ENCODE measurements at places on chromosomes 1 and 21.

DNA sequence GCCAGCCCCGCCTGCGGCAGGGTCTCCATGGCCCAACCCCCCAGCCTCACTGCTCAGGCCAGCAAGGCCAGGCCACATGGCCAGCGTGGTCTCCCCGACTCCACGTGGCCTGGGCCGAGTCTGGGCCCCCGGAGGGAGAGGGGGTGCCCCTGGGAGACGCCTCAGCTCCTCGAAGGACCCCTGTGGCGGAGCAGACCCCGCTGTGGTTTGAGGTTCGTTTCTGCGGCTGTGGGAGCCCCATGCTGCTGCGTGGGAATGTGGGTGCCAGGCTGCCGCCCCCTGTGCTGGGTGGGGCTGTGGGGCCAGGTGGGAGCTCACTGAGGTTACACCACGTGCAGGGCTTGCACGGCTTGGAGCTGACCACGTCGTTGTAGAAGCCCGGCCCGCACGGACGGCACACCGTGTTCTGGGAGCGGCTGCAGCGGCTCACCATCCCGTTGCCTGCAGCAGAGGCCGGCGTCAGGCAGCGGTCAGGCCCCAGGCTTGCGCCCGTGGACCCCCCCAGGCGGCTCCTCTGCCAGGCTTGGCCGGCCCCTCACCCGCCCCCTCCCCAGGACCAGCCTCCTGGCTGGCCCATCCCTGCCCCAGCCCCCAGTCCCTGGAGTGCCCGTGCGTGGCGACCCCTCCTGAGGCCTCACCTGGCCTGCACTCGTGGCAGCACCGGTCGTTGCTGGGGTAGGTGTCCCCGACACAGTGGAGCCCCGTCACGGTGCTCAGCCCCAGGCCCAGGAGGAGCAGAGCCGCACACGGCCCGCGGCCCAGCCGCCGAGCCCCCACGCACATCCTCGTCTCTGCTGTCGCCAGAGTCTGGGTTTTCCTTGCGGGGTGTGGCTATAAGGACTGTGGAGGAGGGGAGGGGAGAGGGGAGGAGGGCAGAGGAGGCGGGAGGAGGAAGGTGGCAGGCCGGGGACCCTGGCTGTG, at the start of gene TNFRSF4:
TNFRSF4 (minus strand) TSS at position 809 of the 921 bp plus-strand sequence; CDS start at position 783, 26 bp downstream.
- peak; percentile 21 for DNase-seq

- DNase-seq, result no peak
Measured at GRCh38 chr21:36254106-36254941, 65.7 kb upstream of the MORC3 start.

DNA sequence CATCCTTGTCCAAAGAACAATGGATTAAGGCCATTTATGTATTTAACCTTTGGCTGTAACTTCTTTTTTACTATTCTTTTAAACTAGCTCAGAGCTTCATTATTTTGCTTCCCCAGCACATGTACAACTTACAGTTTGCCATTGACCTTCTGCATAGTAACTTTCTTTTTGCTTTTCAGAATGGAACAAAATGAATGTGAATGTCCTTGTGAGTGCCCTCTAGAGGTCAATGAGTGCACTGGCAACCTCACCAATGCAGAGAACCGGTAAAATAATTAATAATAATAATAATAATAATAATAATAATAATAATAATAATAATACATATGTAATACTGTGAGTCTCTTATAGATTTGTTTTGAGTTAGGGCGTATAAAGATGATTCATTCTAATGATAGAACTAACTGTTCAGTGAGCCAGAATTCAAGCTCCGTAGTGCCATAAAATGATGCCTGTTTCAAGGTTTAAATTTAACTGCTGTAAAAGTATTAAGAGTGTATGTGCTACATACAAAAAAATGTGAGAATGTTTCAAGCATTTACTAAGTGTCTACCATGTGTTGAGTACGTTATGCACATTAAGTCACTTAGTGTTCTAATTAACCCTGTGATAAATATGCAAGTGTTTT, 69.0 kb upstream of the RAVER2 start:
- no peak for DNase-seq

DNA sequence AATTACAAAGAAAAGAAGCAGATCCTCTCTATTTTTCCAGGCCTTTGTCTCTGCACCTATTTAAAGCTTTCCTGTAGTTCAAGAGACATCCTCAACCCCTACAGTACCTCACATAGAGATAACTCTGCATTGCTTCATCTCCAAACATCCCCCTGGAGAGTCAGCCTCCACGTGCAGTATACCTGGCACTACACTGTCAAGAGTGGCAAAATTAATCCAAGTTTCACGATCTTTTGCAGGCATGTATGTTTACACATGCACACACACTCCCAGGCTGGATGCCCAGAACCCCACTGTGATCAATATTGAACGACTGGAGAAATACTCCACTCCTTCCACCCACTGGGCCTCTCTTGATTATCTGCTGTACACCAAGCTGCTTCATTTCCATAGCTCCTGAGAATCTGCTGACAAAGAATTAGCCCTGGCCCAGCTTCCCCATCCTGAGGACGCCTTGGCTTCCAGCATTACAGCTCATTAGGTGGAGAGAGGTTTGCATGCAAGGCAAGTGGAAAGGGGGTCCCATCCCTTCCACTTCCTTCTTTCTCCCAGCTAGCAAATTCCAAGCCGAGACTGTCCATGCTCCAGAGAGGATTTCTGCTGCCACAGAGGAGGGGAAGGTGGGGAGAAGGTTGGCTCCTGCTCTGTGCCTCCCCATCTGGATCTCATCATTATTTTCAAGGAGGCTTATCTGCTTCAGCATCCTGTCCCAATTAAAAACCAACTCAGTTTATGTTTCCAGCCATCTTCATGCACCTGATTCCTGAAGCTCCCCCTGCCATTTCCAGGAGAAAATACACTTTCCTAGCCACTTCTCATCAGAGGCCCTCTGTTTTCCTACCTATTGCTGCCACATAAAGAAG, 66.5 kb upstream of the GOLT1A start:
- DNase-seq, result no peak

DNA sequence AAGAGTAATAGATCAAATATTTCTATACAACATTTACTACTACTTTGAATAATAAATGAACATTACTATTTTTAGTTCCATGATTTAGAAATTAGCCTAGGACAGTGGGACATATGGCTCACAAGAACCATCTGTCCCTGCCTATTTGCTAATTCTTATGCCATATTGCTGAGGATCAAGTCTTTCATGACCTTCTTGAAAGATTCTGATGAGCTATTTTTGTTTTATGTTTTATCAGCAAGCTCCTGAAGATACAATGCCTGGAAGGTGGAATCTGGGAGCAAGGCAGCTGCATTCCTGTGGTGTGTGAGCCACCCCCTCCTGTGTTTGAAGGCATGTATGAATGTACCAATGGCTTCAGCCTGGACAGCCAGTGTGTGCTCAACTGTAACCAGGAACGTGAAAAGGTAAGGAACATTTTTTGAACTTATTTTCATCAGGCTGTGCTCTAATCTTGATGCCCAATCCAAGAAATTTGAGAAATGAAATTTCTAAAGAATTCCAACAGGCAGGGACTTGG, 326.7 kb downstream of the PAPPA2 start:
- DNase-seq, result peak; percentile 78

- no peak for DNase-seq
Measured at GRCh38 chr1:205629751-205630150, 2.1 kb downstream of the ELK4 start.

DNA sequence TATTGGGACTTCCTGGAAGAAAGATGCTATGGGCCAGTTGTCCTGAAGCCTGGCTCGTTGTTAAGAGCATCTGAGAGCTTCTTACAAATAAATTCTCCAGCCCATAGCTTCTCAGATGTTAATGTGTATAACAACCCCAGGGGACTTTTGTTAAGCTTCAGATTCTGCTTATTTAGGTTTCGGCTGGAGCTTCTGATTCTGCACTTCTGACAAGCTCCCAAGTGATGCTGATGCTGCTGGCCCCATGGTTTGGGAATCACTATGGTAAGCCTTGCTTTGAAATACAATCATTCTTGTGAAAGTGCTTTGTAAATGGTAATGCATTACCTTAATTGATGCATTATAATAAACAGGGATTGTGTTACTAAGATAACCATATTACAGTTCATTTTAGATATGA, 281.8 kb upstream of the PLD5 start:
- no peak for DNase-seq

DNA sequence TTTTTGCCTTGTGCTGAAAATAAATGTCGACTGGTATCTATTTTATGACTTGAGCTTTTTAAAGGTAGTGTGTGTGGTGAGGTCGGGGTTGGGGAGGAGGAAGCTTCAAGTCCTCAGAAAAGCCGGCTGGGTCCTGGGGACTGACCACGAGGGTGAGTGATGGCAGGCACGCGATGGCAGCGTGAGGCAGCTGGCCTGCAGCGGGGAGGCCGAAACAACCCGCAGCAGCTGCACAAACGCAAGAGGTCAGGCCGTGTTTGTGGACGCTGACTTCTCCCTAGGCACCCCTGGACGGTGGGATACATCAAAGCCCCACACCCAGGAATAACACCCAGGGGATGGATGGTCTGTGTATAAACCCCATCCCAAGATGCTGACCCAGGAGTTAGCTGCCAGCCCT, 51.4 kb downstream of the ZBTB18 start:
- DNase-seq, result no peak

DNA sequence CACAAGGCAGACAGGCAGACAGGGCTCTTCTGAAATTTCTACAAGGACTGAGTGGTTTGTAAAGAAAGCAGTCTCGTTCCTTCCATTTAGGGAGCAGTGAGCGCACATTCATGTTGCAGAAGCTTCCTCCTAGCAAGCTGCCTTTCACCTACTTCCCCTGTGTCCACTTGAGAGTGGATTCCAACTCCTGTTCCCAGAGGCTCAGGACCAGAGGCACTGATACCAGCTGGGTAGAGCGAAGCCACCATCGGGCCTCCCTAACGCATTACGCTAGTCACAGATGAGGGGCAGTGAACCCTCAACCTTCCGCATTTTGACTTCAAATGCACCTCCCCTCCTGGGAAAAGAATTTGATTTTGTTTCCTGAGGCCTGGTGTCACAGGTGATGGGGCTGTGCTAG, 215.8 kb downstream of the SIPA1L2 start:
- DNase-seq, result no peak

DNA sequence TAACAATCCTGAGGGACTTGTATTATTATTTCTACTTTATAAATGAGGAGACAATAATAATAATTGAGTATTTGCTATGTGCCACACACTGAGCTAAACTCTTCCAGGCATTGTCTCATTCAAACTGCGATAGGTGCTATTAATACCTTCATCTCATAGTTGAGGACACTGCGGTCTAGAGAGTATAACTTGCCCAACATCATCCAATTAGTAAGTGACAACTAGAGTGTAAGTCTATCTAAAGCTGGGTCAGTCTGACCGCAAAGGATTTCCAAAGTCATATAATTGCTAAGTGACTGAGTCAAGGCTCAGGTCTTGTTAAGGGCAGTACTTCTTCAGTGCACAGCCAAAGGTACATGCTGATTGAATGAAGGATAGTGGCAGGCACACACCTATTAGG, 9.7 kb downstream of the BCL9 start:
- DNase-seq, result no peak

- no peak for DNase-seq
Measured at GRCh38 chr1:194369060-194369459, 1182.6 kb upstream of the B3GALT2 start.

DNA sequence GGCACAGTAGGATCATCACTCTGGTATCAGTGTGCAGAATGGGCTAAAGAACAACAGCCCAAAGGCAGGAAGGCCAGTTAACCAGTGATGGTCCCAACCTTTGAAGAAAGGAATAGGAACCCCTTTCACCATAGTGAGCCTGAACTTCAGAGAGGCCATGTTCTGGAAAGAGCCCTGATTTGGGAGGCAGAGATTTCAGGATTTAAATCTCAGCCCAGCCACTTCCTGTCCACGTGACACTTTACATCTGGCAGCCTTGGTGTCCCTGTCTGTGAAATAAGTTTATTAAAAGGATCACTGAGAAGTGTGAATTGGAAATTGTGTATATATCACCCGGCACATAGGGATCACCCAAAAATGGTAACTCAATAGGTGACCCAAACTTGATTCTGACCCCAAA, 13.0 kb downstream of the MATN1 start:
- DNase-seq, result no peak

DNA sequence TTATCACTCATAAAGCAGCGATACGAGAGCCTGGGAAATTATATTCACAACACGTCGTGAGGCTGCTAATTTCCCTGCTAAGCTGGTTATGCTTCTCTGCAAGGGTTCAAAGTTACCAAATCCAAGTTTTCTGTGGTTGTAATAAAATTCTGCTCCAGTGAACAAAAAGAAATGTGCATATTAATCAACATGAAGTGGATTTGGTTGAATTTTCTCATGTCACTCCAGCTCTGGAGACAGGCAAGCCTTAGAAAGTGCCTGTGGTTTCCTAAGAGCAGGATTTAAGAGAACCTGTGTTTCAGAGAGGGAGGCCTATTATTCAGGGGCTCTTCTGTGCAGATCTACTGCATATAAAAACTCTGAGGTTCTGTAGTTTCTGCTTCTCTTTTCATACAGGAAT, 87.5 kb downstream of the WLS start:
- DNase-seq, result no peak

GRCh38 chr1:196873385-196873784, 14.5 kb upstream of the CFHR4 start:
- DNase-seq, result no peak

- no peak for DNase-seq
Measured at GRCh38 chr1:113946112-113946511, 17.0 kb downstream of the HIPK1 start.

DNA sequence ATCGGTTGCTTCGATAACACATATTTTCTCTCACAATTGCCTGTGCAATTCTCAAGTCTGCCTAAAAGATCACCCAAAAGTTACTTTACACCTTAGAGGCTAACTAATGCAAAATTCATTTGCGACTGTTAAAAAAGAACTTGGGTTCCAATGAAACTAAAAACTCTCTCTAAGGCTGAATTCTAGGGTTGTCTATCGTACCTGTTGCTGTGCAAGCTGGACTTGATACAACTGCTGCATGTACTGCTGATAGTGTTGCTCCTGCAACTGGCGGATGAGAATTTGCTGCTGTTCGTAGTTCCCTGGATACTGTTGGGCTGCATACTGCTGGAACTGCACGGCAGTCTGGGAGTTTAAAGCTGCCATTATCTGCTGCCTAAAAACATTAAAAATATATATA, 27.6 kb downstream of the ACBD3 start:
- no peak for DNase-seq

- DNase-seq, result no peak
Measured at GRCh38 chr1:86259390-86259789, 102.8 kb upstream of the COL24A1 start.

DNA sequence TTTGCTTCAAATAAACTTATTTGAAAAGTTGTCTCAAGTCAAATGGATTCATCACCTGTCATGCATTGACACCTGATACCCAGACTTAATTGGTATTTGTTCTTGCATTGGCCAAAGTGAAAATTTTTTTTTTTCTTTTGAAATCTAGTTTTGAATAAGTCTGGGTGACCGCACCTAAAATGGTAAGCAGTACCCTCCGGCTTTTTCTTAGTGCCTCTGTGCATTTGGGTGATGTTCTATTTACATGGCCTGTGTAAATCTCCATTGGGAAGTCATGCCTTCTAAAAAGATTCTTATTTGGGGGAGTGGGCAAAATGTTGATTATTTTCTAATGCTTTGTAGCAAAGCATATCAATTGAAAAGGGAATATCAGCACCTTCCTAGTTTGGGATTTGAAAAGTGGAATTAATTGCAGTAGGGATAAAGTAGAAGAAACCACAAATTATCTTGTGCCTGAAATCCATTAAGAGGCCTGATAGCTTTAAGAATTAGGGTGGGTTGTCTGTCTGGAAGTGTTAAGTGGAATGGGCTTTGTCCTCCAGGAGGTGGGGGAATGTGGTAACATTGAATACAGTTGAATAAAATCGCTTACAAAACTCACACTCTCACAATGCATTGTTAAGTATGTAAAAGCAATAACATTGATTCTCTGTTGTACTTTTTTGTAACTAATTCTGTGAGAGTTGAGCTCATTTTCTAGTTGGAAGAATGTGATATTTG, 11.9 kb downstream of the TARDBP start:
- no peak for DNase-seq

All from trophoblast cell (in vitro differentiated cells and primary cell).